IMR-90 (cell line): ENCODE measurements at places on chromosomes 1 and 21.

GRCh38 chr1:55695151-55695550, 480.0 kb upstream of the USP24 start:
- no peak for DNase-seq

- DNase-seq = no peak
These were observed 148.0 kb upstream of the LMO4 start for GRCh38 chr1:87180682-87181081.

DNA sequence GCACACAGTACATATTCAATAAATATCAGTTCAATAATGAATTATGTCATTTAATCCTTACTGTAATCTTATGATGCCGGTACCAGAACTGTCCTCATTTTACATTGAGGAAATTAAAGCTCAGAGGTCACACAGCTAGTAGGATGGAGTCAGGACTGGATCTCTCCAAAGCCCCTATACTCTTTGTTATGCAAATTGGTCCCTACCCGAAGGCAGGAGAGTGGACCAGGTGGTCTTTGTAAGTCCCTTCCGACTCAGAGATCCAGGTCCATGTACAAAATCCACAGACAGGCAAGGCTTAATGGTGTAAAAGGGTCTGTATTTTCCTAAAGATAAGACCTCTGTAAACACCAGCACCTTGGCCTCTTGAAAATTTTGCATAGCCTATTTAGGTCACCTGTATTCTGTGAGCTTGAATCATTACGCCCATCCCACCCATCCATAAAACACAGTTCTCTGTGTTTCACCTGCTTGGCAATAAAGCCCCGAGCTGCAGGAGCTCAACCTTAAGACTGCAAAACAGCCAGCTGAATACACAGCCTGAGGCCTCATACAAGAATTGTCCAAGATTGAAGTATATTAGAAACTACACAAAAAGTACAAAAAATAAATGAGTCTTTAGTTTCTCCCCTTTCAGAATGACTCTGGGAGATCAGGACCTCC, 41.7 kb downstream of the PLXNA2 start:
- no peak for DNase-seq

DNA sequence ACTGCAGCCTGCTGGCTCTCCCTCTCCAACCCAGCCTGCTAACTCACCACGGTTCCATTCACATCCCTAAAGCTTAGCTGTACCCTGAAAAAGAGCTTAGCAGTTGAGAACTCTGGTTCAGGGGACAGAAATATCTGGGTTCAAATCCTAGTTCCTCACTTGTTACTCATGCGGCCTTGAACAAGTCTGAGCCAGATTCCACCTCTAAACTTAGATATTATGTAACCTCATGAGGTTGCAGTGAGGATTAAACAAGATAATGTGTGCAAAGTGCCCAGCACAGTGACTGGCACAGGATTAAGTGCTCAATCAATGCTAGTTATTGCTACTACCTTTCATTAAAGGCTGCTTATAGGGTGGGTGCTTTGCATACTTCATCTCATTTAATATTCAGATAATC, 41.3 kb upstream of the DHCR24 start:
- no peak for DNase-seq

- DNase-seq = peak; percentile 36
These were observed 96.7 kb upstream of the HP1BP3 start for GRCh38 chr1:20883766-20884165.

- no peak for DNase-seq
These were observed 29.3 kb downstream of the KPNA6 start for GRCh38 chr1:32137111-32137510.

DNA sequence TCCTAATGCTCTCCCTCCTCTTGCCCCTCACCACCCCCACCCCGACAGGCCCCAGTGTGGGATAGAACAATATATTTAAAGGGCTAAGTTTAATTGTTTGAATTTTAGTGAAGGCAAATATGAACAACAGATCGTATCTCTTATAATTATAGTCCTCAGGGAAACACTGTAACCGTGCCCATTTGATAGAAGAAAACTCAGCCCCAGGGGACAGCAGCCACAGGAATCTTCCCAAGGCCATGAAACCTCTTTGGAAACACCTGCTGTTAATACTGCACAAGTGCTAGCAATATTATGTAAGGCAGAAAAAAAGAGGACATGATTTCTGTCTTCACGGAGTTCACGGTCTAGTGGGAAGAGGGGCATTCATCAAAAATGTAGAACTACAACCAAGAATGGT, 142.2 kb downstream of the URB2 start:
- DNase-seq = no peak

- no peak for DNase-seq
These were observed 28.1 kb downstream of the PDE9A start for GRCh38 chr21:42681296-42682206.

DNA sequence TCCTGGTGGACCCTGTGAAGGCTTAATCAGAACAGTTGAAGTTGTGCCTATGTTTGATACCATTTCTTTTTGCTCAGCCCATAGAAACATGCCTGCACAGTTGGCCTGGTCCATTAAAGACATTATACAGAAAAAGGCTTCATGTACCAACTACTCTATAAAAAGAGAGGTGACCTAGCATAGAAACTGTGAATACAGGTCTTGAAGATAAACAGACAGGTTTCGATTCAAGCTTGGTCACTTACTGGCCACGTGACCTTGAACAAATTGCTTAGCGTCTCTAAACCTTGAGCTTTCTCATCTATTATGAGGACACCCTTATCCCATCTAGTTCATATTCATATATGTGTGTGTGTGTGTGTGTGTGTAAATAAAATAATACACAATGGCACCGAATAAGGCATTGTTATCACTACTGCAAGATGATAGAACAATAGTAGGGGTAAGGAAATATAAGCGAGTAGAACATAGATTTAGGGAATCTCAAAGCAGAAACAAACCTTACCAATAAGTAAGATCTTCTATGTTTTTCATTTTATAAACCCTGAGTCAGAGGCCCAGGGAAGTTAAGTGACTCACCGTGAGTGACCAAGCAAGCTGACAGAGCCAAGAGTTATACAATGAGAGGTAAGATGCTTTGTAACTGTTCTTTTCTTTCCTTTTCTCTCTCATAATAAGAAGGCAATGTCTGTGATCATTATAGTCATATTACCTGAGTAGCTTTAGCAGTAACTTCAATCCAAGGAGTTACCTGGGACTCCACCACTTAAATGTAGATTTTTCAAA, 476.8 kb upstream of the DEPDC1 start:
- DNase-seq = peak; percentile 44

DNA sequence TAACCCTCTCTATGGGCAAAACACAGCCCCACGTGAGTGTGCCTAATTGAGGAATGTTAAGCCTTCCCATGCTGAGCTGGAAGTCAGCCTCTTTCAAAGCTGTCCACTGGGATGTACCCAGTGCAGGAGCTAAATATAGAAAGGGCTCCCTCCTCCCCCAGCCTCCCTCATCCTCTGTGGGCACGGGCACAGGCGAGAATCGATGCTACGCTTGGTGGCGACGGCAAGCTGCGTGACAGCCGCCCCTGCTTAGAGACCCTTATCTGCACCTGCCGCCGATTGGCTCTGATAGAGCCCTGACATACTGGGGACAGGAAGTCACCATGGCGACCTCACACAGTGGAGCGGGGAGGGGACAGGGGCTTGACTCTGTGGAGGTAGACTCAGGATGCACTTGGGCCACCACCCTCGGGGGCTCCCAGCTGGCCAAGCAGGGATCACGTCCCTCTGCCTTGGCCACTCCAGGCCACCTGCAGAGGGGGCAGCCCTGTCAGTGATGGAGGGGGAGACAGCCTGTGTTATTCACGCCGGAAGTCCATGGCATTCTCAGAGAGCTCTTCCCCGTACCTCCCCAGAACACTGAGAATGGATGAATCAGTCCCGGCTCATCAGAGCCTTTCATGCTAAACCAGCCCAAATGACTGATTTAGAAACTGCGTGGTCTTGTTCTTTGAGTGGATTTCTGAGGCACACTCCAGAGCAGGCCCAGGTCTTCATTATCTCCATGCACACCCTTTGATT, 84.8 kb downstream of the KCND3 start:
- DNase-seq = peak; percentile 2

DNA sequence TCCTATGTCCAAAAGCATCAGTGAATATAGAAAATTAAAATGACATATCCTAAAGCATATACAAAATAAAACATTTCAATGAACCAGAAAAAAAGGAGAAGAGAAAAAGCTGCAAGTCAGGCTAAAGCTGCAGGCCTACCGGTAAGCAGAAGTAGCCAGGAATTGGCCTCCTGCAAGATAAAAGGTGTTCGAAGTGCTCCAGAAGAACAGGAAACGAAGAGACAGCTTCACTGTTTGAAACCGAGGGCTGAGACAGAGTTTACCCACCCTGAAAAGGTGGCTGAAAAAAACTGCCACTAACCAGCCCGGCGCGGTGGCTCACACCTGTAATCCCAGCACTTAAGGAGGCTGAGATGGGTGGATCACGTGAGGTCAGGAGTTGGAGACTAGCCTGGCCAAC, 37.4 kb downstream of the NSL1 start:
- no peak for DNase-seq

DNA sequence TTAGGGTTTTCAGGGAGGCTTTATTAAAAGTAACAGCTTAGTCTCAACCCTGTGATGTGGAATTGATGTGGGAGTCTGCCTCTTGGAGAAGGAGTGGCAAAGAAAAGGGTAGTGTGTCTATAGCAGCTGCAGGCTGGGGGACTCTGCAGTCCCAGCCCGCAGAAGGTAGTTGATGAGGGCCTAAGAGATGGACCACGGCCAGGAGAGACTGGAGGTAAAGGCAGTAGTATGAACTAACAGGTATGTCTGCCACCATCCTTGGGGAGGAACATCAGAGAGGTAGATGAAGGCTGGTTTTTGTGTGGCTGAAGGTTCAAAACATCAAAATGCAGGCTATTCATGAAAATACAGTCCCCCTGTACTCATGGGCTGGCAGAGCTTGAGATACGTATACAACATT, 112.1 kb downstream of the KCTD3 start:
- no peak for DNase-seq
